Naive thymus-derived CD8-positive, alpha-beta T cell (primary cell): ENCODE measurements at places on chromosomes 7 and 10. TPM values are rescaled to one million over a fixed set of nuclear protein-coding genes. Genes with fewer than 3 reads are reported as not detected.

- DNase-seq = no peak
These were observed 47.6 kb downstream of the UNC5B start for GRCh38 chr10:71259815-71260501.

DNA sequence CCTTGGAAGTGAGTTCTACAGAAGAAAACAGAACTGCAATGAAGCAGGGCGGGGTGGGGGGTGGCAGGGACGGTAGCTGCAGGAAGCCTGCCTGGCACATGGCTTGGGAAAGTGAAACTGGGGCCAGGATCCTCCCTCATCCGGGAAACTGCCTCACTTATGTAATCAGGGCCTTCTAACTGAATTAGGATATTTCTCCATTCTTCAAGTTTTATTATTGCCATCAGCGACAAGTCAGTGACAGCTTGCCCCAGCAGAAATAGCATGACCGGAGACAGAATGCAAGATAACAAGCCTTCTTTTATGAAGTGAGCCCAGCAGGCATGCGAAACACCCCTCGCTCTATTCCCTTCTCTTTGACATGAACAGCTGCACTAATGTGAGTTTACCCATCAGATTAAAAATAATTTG lies 77.5 kb upstream of the CACUL1 start:
- no peak for DNase-seq

GRCh38 chr10:6228010-6228511 lies 25.3 kb downstream of the PFKFB3 start:
- DNase-seq = no peak

GRCh38 chr7:110856704-110857103 lies 234.2 kb upstream of the LRRN3 start:
- DNase-seq = no peak

- DNase-seq = no peak
These were observed 196.8 kb downstream of the PPP1R3A start for GRCh38 chr7:113722006-113722405.

DNA sequence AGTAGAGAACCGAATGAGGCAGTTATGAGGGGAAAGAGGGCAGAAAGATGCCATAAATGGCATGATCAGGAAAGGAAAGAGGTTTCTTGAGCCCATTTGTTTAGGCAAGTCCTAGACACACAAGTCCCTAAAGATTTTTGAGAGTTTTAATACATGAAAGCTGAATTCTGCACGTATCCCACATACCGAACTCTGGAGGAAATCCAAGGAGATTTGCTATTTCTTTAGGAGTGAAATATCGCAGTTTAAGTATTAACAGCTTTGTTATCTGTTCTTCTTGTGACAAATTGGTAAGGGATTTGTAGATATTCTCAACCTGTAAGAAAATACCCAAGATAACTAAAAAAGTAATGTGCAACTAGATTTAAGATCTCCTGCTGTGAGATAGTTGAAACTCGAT lies 23.7 kb upstream of the CUBN start:
- no peak for DNase-seq

- DNase-seq = no peak
These were observed 81.9 kb downstream of the BMPER start for GRCh38 chr7:33986951-33987947.

Gene HPSE2
- polyA plus RNA-seq = not detected

Gene RNF32
- 0.21 TPM for polyA plus RNA-seq

Gene SLC13A1
- not detected for polyA plus RNA-seq

Gene VPS37D
- not detected for polyA plus RNA-seq
